ENCODE measurements at places on chromosomes 7 and 10.
A peak's percentile ranks its signal among the peaks of the same experiment; 100 is the strongest.

GRCh38 chr10:118333871-118334270 is 8.3 kb downstream of the FAM204A start:
- no peak for DNase-seq

- no peak for DNase-seq
Measured at GRCh38 chr7:51158211-51158610, 158.4 kb downstream of the COBL start.

GRCh38 chr7:71009636-71010035 is 122.3 kb upstream of the GALNT17 start:
- DNase-seq: no peak

GRCh38 chr7:83663131-83663530 is 14.2 kb upstream of the SEMA3E start:
- no peak for DNase-seq

DNA sequence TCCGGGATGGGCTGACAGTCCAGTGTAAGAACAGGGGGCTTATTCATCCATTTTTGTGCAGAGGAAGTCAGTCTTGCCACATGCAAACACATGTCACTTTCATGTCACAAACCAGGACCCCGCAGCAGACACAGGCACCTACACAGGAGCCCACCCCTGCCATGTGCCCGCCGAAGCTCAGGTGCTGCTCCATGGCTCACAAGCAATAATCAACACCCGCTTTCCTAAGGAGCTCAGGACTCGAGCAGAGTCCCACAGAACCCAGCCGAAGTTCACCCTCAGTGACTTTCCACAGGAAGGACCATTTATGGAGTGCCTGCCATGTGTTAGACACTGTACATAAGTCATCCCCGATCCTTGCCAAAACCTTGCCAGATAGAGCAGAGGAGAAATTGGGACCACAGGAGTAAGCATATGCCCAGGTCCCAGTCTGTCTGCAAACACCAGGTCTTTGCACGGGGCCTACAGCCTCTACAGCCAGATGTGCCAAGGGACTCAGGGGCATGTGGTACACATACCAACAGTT is 99.4 kb downstream of the EBF3 start:
- no peak for DNase-seq

GRCh38 chr10:96538683-96539082 is 25.0 kb upstream of the TLL2 start:
- no peak for DNase-seq

- DNase-seq: no peak
Measured at GRCh38 chr10:29881336-29881771, 178.0 kb downstream of the JCAD start.

- peak; percentile 61 for DNase-seq
Measured at GRCh38 chr7:21966271-21966670, 20.6 kb upstream of the CDCA7L start.

DNA sequence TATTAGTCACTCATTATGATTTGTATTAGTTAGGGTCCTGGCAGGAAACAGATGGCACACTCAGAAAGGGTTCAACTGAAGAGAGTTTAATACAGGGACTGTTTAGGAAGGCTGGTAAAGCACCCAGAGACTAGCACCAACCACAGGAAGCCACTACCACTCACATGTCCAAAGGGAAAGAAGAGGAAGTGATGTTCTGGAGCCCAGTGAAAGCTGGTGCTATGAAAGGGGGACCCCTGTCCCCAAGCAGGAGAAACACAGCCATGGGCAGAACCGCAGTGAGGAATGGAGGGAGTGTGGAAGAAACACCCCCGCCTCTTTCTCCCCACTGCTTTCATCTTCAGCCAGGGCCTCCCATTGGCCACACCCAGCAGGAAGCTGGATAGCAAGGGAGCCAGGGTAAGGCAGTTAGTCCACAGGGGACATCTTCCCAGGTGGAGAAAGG is 3.2 kb upstream of the VSIR start:
- no peak for DNase-seq

- no peak for DNase-seq
Measured at GRCh38 chr10:30734901-30735300, 105.3 kb upstream of the LYZL2 start.

- DNase-seq: no peak
Measured at GRCh38 chr7:29835718-29836117, 29.4 kb downstream of the WIPF3 start.

DNA sequence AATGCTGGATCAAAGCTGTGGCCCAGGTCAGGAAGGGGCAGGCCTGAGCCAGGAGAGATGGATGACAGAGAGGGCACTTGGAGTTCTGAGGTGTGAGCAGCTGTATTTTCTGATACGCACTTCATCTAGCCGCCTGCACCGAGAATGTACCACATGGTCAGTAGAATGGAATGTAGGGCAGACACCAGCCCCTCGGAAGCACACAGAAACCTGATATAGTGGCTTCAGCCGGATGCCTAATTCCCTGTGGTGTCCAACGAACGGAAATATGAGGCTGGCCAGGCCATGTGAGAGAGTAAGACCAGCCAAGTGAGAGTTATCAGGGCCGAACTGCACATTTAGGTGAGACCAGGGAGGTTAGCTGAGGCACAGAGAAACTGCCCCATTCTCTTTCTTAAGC is 46.7 kb upstream of the PLCE1 start:
- no peak for DNase-seq

DNA sequence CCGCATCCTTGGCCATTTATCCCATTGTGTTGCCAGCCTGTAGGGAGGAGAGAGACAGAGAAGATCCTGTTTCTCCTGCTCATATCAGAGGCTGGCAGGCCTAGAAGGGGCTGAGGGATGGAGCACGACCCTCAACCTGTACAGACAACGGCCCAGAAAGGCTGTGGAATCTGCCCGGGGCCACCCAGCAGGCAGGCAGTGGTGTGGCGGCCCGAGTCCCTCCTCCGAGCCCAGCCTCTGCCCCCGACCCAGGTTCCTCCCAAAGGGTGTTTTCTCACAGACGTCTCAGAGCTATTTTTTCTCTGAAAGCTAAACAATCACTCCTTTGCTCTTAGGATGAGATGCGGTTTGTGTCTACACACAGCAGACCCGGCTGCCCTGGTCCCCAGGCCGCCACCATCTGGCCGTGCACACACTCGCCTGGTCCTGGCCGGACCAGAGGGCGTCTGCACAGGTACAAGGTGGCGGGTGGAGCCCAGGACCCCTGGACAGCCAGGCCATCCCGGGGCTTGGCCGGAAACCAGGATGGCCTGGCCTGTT is 69.3 kb downstream of the FOXL3 start:
- DNase-seq: no peak

DNA sequence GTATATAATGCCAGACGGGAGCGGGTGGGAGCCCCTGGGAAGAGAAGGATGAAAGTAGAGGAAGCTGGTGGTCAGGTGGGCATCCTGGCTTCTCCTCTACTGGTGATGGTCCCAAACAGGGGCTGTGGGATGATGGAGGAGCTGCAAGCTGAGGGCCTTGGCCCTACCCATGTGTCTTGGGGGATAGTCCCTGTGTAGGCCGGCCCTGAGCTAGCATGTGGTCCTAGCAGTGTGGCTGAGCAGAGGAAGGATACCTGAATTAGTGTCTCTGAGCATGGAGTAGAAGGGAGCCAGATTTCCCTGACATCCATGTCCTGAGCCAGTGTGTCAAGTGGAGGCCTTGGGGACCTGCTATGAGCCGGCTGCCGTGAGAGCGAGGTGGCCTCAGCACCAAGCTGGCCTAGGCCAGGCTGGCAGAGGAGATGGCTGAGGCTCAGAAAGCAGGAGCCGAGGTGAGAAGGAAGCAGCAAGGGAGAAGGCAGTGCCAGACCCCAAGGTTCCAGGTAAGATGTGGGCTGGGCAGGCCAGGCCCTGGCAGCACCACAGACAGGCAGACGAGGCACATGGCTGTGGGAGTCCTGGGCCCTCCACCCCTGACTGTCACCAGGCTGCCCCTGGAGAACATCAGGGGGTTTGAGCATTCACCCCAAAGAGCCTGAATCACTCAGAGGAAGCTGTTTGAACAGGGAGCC is 150.2 kb downstream of the ABCA13 start:
- DNase-seq: no peak

- DNase-seq: no peak
Measured at GRCh38 chr10:125707541-125708468, 11.7 kb upstream of the EDRF1 start.

DNA sequence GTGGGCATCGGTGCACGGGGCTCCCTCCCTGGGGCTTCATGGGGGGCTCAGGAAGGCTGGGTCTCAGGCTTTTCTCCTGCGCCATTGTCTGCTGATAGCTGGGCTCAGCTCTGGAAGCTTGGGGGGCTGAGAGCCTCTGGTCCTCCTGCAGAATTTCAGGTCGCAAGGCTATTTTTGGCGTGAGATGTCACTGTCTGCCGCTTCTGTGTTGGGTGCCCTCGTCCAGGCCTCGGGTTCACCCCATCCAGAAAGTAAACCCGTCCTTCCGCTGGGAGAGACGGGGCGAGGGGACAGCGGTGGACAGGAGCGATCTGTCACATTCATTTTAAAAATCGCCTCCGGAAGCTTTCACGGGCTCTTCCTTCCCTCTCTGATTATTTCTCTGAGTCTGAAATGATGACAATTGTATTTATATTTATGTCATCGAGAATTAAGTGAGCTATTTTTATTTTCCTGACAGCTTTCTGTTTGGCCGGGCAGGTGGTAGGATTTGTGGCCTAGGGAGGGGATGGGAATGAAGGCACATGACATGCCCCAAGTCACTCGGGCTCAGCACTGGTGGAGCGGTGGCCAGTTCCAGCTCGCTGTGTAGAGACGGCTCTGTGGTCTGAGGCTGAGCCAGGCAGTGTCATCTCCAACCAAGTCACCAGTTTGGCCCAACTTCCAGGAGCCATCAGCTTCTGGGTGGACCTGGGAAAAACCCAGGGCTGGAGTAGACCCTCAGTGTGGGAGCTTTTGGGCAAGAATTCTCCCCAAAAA is 40.7 kb upstream of the AP5Z1 start:
- no peak for DNase-seq

GRCh38 chr10:62194924-62195674 is 73.5 kb downstream of the RTKN2 start:
- DNase-seq: no peak

DNA sequence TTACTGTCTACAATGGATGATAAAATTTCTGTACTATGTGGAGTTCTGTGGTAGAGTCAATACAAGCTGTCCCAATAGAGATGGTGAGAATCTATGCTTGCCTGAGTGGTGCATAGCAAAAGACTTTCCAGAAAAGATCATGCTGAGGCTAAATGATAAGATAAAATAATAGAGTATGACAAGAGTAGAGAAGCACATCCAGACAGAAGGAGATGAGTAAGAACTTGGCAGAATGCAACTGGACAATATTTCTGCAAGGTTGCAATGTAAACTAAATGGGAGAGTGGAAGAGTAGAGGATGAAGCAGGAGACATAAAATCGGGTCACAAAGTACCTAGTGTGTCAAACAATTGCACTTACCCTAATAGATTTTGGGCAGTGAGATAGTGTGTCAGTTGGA is 347.6 kb downstream of the MDFIC start:
- no peak for DNase-seq

GRCh38 chr7:154929006-154929726 is 73.8 kb downstream of the PAXIP1 start:
- DNase-seq: no peak

- no peak for DNase-seq
Measured at GRCh38 chr7:140680886-140681285, 8.1 kb downstream of the ADCK2 start.

DNA sequence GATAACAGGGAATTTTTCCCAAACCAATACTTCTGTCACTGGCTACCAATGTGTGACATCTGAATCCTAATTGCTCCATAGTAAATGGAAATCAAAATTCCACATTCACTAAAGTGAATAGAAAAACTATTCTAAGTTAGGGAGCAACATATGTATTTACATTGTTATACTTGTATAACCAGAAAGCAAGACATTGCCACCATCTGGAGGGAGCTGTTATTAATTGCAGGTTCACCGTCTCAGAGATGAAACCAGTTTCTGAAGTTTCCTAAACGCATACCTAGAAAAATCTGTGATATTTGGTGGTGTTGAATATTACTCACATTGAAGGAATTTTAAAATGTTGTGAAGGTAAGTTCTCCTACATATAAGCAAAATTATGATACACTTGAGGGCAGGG is 390.1 kb downstream of the NXPH1 start:
- no peak for DNase-seq

DNA sequence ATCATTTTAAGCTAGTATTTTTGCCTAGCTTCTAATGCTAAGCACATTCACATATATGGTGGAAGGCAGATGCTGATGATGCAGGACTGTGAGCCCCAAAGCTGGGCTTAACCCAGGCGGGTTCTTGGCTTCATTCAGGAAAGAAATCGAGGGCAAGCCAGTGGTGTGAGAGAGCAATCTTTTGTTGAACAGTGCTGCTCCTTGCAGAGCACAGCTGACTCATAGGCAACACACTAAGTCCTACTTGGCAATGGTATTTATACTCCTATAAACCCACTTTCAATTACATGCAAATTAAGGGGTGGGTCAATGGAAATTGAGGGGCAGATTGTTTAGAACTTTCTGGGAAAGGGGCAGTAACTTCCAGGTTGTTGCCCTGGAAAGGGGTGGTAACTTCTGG is 42.0 kb upstream of the CELF2 start:
- no peak for DNase-seq

GRCh38 chr7:121026577-121027111 is 38.1 kb downstream of the CPED1 start:
- no peak for DNase-seq
